Stimulated activated CD4-positive, alpha-beta T cell treated with anti-CD3 and anti-CD28 coated beads, Interleukin-4, amount 100 ng/mL, for 4 hours (primary cell): ENCODE measurements at places on chromosomes 2 and 18.

DNA sequence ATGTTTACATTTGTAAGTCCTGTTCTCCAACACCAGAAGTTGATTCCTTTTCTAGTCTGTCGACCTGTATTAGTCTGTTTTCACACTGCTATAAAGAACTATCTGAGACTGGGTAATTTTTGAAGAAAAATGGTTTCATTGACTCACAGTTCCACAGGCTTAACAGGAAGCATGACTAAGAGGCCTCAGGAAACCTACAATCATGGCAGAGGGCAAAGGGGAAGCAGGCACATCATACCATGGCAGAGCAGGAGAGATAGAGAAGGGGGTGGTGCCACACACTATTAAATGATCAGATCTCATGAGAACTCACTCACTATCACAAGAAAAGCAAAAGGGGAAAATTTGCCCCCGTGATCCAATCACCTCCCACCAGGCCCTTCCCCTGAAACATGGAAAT lies 112.8 kb upstream of the MAP3K20 start:
- DNase-seq, result peak; percentile 28

- DNase-seq, result no peak
Observed at GRCh38 chr2:117058366-117058765, 756.1 kb upstream of the DDX18 start.

DNA sequence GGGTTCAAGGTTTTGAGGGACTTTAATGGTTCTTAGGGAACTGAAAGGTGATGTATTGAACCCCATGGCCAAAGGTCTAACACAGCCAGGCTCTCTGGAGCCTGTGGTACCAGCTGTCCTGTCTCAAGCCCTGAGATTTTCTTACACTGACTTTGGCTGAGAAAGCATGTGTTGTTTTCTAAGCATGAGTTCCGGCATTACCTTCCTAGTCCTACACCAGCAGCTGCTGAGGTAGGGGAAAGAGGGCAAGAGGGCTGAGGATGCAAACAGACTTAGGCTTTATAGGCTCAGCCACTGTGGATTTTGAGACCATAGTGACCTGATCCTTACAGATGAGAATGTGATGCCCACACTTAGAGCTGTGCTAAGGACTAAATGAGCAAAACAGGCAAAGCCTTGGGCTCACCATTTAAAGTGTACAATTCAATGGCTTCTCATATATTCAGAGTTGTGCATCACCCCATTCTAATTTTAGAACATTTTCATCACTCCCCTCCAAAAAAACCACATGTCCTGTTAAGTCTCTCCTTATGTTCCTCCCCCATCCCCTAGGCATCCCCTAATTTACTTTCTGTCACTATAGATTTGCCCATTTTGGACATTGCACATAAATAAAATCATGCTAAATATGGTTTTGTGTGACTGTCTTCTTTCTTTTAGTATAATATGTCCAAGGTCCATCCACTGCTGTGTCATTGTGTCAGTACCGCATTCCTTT lies 99.7 kb upstream of the OTOS start:
- DNase-seq, result no peak

DNA sequence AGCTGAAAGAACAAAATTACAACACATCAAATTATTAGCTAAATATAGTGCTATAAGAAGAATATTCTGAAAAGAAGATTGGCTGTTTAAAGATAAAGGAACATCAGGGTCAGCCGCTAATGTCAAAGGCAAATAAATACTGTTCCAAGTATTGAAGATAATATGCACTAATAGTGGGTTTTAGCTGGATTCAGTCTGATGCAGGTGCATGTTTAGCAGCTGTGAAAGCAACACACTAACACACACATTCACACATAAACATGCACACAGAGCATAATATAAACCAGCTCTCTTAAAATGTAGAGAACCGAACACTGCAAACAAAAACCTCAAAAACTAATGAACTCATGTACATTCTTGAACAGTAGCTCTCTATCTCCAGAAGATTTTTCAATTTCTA lies 634.6 kb downstream of the ERBB4 start:
- no peak for DNase-seq

DNA sequence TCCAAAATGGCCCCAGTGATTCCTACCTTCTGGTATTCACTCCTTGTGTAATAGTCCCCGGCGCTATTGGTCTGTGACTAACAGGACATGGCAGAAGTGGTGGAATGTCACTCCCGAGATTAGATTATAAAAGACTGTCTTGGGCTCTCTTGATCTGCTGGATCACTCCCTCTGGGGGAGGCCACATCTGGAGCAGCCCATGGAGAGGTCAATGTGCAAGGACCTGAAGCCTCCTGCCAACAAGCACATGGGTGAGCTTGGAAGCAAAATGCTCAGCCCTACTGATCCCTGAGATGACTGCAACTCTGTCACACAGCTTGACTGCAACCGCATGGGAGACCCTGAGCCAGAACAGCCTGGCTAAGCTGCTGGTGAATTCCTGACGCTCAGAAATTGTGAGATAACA lies 94.3 kb upstream of the GLI2 start:
- no peak for DNase-seq

DNA sequence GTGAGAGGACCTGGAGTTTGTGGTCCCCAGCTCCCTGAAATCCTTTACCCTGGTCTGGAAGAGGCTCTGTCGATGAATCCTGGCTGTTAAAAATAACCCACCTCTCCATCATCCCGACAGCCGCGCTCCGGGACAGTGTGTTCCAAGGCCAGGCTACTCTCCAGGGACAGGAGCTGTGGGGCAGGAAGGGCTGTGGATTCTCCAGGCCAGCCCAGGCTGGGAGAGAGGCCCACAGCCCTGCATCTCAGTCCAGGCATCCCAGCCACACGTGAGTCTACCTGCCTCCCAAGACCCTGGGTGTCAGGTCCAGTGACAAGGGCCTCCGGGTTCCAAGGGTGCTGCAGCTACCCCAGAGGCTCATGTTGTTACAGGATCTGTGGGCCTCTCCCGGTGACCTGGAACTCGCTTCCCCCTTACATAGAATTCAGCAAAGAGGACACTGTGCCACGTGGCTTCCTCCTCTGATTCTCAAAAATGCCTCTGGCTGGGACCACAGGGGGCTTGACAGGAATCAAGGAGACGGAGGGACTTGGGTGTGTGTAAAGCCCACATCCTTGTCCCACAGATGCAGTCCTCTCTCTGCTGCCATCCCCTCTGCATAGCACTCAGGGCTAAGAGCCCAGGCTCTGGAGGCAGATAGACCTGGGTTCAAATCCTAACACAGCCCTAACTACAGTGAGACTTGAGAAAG lies 17.3 kb downstream of the ADRA2B start:
- no peak for DNase-seq

DNA sequence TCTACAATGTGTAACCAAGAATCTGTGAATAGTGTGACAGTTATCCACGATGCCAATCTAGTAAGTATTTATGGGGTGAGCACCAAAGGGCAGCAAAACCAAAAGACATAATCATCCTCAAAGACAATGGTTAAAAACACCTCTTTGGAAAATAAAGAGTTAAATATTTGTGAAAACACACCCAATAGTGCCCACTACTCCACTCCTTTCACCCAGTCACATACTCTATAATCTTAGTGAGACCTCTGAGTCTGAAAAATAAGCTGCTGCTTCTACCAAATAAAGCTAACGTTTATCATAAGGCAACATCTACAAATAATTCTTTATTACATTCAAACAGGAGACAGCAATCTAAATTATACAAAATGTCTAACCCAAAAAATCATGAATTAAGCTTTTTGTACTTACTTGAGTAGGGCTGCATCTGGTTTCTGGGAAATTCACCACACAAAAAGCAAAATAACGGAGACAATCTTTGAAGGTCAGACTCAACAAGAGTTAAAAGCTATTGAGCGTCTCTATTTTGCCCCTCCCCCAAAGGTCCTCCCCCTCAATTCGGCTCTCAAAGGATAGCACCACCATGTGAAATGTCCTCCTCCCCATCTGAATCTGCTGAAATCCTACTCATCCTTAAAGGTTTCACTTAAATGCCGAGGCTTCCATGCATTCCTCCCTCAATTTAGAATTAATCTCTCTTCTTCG lies 2.0 kb downstream of the RAPH1 start:
- DNase-seq, result no peak

DNA sequence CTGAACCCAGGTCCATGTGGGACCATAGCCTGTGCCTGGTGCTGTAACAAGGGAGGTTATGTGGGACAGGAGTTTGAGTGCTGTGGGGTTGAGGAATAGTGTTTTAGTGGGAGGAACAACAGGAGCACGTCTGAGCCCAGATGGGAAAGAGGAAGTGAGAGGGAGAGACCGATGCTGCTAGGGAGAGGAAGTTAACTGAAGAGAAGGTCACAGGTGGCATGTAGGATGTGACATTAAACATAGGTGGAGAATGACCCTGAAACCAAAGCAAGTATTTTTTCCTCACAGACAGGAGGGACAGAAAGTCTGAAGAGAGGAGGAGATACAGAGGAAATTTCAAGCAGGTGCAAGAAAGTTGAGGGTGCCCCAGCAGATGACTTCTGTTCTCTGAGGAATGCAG lies 87.8 kb downstream of the ACOXL start:
- no peak for DNase-seq

DNA sequence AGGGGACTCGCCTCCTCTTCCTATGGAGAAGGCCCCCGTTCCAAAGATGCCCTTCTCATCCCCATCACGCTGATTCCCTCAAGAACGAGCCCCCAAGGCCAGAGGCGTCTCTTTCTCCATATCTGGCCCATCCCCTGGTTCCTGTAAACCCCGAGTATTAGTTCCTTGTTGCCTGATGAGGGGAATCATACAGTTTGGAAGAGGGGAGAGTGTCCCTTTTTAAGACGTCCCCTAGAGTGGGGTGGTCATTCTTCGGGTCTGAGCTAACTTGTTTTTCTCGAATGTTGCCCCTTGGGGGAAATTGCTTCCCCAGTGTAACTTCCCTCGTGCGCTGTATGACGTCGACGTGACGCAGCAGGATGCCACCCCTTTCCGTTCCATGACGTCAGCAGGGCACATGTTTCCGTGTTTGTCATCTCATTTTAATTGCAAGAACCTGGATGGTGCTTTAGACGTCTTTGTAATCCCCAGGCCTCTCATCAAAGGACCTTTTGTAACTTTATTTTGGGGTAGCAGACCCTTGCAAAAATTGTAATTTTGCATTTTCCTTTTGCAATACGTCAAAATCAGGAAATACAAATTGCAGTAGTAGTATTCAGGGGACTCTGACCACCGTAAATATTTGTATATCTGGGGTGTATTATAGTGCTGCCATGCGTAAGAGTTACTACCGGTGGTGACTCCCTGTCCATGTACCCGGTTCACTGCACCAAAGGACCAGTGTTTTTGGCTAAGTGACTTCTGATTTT lies 569 bp downstream of the BABAM2 start:
- DNase-seq, result peak; percentile 74

DNA sequence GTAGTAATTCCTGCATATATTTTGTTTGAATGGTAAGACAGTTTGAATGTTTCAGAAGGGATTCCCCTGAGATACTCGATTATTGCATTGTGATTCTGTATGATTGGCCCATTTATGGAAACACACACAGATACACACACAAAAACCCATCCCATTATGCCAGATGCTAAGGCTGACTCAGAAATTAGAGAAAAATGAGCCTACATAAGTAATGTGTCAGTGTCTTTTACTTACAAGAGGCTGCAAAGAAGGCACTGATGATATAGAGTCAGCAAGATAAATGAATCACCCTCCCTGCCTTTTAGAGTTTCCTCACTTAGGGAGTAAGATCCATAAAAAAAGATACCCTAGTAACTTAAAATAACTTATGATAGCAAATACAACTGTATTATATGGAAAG lies 1481.1 kb upstream of the ACVR2A start:
- DNase-seq, result no peak

GRCh38 chr2:118806797-118807667 lies 40.4 kb downstream of the EN1 start:
- no peak for DNase-seq

GRCh38 chr2:229679393-229680125 lies 34.8 kb downstream of the DNER start:
- no peak for DNase-seq

GRCh38 chr2:24374301-24374700 lies 14.0 kb upstream of the ITSN2 start:
- no peak for DNase-seq

DNA sequence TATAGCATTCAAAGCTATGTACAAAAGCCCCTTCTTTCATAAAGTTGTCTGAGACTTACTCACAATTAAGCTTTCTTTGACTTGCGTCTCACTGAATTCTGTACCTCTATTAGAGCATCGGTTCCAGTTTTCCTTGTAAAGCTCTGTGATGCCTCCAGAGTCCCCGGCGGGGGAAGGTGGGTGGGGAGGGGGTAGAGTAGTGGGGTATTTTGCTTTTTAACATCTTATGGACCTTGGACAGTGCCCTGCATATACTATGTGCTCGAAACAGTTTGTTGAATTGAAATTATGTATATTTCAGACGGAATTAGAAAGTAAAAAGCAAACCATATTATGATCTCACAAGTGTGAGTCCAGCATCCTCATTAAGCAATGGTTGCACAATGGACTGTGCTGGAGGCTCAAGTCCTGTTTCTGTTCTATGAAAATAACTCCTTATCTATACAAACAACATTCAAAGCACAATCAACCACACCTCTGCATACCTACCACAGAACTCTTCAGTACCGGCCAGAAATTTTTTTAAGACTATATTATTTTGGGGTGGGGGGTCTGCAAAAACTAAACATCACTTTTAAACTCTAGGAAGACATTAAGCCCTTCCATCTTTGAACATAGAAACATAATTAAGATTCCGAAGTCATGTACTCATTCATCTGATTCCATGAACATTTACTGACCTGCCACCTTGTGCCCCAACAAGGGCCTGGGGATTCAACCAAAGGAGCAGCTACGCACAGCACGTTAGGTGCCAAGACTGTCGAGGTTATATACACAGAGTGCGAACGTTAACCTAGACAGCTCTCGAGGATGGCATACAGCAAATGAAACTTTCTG lies 908 bp downstream of the STAT1 start:
- no peak for DNase-seq

DNA sequence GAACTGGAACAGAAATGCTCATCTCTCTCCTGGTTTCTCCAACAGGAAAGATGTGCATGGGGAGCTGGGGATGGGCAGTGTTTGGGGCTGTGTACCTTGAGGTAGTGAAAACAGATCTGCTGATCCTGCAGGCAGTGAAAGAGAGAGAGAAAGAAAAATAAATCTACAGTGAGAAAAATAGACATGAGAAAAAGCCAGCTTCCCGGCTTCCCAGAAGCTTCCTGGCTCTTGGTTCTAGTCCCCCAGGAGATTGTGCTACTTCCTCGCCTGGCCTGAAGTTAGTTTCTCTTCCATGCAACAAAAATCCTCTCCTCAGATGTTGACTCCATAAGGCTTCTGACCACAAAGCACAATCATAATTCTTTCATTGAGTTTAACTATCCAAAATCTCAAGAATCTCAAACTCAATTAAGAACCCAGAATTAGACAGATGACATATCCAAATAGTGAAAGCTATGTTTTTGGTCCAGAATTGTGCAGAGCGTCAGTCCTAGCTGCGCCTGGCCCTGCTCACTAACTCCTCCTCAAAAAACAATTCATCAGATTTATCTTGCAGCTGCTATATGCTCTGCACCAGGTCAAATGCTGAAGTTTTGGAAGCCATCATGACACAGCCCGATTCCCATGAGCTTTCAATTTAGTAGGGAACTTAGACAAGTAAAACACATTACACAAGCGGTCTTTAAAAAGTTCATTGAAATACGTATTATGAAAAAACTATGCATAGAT lies 20.1 kb upstream of the NAB1 start:
- no peak for DNase-seq

- no peak for DNase-seq
Observed at GRCh38 chr2:231936491-231936890, 10.3 kb upstream of the NPPC start.

- DNase-seq, result no peak
Observed at GRCh38 chr2:37415128-37415820, 70.8 kb downstream of the QPCT start.
